ENCODE measurements at places on chromosomes 5 and 9. TPM values are rescaled to one million over a fixed set of nuclear protein-coding genes. Genes with fewer than 3 reads are reported as not detected.

MELK gene
- 22.1 TPM for polyA plus RNA-seq

BASP1 gene
- 91.3 TPM for polyA plus RNA-seq

PHF2 gene
- 35.3 TPM for polyA plus RNA-seq

TICAM2 gene
- polyA plus RNA-seq: 3.3 TPM

SPATA31C1 gene
- 0.40 TPM for polyA plus RNA-seq

FAM151B gene
- 2.5 TPM for polyA plus RNA-seq

PRLR gene
- 42.9 TPM for polyA plus RNA-seq

ANKRD33B gene
- 1.7 TPM for polyA plus RNA-seq

CACFD1 gene
- 27.3 TPM for polyA plus RNA-seq

PDE8B gene
- 4.4 TPM for polyA plus RNA-seq

GABRA1 gene
- not detected for polyA plus RNA-seq

SLC45A2 gene
- 0.47 TPM for polyA plus RNA-seq

DNA sequence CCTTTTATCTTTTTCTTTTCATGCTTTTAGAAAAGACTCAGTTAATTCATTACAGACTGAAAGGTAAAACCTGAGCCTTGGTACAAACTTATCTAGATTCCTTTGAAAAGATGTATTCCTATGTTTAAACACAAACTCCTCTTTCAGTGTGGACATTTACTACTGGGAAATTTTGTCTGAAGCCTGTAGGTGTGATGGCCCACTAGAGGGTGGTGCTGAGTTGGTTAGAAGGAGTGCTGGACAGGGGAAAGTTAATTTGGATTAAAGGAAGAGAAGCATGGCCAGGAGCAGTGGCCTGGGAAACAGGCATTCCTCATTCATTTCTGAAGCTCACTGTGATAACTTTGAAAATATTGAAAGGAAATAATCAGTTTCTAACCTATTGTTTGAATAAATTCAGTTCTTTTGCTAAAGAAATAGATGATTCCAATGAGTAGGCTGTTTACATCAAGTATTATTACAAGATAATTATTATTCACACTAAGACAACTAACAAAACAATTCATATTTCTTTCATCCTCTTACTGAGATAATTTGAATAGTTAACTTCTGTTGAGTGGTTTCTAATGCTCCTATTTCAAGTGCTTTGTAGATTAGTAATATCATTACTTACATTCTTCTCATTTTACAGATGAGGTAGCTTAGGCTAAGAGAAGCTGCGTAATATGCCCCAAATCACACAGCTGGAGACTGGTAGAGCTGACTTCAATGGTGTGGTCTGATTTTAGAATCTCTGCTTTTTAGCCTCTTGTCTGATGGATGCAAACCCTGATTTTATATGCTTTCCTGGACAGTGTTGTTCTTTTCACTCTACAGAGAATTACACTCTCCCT is 150.9 kb downstream of the ADGRV1 start:
- DNase-seq: no peak

- DNase-seq: no peak
Measured at GRCh38 chr9:18666348-18666747, 192.4 kb downstream of the ADAMTSL1 start.

DNA sequence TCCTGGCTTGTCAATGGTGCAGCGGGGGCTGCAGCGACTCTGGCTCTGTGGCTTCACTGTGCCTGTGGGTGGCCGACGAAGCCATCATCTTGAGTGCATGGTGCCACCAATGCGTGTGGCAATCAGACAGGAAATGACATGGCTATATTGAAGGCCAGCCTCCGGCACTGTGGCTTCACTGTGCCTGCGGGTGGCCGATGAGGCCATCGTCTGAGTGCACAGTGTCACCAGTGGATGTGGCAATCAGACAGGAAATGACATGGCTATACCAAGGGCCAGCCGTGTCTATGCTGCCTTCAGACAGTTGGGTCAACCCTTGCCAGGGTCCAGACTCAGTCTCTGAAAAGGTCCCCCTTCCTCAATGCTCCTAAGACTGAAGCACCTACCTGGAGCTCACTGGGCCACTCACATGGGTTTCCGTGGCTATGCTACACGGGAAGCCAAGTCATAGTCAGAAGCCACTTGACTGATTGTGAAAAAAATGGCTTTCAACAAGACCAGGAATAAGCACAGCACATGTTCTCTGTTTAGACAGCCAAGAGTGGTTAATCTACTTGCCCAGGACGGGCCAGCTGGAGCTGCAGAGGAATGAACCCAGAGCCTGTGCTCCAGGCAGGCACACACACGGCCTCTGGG is 67.5 kb upstream of the S1PR3 start:
- DNase-seq: no peak

DNA sequence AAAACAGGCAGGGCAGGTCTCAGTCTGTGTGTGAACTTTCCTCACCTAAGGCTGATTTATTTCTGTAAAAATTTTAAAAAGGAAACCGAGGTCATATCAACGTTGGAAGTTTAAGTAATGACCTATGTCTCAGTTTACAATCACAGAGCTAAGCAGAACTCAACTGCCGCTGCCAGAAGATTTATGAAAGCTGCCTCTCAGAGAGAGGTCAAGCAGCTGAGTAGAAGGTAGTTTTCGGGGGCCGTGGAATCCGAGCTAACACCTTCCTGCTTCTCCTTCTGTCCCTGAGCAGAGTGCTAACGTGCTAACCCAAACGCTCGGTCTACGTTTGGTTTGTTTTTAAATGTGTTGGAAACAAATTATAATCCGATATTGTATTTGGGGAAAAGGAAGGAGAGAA is 11.1 kb downstream of the TTF1 start:
- no peak for DNase-seq

GRCh38 chr5:106873568-106873967 is 797.2 kb downstream of the EFNA5 start:
- DNase-seq: no peak

- DNase-seq: no peak
Measured at GRCh38 chr9:70112981-70113380, 69.3 kb downstream of the MAMDC2 start.

- no peak for DNase-seq
Measured at GRCh38 chr9:37442556-37442955, 20.1 kb downstream of the GRHPR start.

- DNase-seq: no peak
Measured at GRCh38 chr9:72586388-72587130, 65.2 kb downstream of the TMC1 start.

DNA sequence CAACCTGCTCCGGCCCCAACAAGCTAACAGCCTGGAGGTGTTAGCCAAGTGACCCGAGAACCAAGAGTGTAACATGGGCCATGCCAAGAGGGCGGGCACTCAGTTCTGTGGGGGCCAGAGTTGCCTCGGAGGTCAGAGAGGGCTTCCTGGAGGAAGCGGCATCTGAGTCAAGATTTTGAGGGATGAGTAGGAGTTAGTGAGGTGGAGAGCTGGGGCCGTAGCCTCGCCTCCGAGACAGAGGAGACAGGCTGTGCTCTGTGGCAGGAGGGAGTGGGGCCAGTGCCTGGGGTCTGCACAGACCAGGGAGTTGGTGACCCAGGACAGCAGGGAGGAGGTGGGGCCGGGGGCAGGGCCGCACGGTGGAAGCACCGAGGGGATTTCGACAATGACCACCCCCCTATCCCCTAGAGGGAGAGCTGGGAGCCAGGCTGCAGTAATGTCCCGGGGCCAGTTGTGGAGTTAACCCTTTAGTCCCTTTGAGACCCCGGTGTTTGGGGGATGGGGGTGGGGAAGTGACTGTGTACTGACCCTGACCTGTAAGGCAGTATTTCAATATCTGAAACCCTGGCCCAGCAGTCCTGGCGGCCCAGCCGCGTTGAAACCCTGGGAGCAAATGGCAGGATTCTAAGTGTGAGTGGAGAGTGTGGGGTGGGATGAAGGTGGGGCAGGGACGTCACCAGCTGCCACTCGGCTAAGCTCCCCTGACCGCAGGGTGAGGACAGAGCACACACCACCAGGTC is 148.7 kb upstream of the COL5A1 start:
- DNase-seq: no peak

GRCh38 chr5:137016783-137017324 is 482.3 kb downstream of the SPOCK1 start:
- DNase-seq: no peak

DNA sequence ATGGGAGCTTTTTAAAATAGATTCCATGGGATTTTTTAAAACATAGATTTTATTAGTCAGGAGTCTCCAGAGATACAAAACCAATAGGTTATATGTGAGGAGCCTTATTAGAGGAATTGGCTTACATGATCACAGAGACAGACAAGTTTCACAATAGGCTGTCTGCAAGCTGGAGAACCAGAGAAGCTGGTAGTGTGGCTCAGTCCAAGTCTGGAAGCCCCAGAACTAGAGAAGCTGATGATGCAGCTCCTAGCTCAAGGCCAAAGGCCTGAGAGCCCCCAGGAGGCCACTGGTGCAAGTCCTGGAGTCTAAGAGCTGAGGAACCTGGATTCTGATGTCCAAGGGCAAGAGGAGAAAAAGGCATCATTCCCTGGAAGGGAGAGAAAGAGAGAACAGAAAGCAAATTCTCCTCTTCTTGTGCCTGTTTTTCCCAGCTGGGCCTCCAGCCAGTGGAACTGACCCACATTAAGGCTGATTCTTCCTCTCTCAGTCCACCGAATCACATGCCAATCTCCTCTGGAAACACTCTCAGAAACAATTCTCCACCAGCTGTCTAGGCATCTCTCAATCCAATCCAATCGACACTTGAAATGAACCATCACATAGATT is 59.3 kb downstream of the AHRR start:
- DNase-seq: no peak

- peak; percentile 34 for DNase-seq
Measured at GRCh38 chr5:4511996-4512656, 628.0 kb upstream of the ADAMTS16 start.

GRCh38 chr9:135340143-135340655 is 139.4 kb upstream of the PPP1R26 start:
- no peak for DNase-seq

DNA sequence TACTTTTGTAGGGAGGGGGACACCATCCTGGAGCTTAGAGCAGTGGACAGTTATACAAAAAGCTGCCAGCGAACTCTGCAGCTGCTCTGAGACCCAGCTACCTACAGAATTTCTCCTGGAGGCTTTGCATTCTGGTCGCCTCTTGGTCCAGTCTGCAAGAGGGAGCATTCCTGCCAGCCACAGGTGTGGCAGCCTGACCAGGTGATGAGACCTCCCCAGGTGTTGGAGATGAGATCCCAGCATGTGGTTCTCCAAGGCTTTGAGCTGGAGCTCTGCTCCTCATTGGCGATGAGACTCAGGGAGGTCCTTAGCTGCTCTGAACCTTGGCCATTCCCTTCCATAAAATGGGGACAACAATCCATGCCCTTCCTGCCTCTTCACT is 69.3 kb downstream of the RGS3 start:
- DNase-seq: no peak
